ENCODE measurements at places on chromosomes 16 and 17. TPM values are rescaled to one million over a fixed set of nuclear protein-coding genes. Genes with fewer than 3 reads are reported as not detected.

The LRRC45 gene
- 18.7 TPM for total RNA-seq

- no peak for DNase-seq
Observed at GRCh38 chr16:840561-841454, 40.3 kb upstream of the GNG13 start.

GRCh38 chr17:10069301-10069700 lies 129.1 kb downstream of the GAS7 start:
- no peak for DNase-seq

DNA sequence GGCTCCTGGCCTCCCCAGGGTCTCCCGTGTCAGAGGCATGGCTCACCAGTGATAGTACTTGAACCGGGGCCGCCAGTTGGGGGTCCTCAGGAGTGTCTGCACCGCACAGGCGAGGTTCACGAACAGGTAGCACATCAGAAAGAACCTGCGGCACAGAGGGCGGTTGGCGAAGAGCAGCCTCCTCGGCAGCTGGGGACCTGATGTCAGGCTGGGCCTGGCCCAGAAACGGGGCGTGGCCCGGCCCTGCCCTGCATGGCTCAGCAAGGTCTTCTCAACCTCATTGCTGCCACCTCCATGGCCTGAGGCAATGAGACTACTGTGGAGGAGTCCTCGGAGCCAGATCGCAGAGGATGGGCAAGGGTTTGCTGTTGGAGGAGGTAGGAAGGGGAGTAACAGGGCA lies 4.1 kb upstream of the LCAT start:
- DNase-seq: no peak

DNA sequence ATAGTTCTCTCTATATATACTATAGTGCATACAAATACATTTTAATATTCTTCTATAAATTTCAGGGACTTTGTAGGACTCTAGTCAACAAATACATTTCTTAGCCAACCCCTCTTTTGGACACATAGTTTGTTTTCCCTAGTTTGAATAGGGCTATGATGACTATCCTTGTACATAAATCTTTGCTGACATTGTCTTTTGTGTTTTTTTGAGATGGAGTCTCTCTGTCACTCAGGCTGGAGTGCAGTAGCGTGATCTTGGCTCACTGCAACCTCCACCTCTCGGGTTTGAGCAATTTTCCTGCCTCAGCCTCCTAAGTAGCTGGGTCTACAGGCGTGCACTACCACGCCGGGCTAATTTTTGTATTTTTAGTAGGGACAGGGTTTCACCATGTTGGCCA lies 3.3 kb downstream of the ANKS4B start:
- DNase-seq: no peak

DNA sequence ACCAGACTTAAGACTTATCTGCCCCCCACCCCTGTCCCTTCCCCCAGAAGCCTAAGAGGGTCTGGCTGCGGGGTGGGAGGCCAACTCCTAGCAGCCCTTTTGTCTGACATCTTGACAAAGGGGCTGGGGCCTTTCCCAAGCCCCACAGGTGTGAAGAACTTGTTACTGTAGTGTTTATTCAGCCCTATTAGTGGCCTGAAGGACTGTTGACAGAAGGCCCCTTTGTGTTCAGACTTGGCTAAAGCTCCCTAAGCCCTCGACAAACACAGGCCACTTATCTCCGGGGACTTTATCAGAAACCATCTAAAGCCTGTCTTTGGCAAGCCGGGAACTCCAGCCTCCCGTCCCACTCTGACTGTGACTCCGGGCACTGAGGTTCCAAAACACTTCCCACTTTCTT lies 129.8 kb downstream of the NTN1 start:
- no peak for DNase-seq

GRCh38 chr16:3646348-3646920 lies 8.1 kb upstream of the DNASE1 start:
- peak; percentile 72 for DNase-seq

- no peak for DNase-seq
Observed at GRCh38 chr17:31841850-31842194, 17.2 kb downstream of the COPRS start.

- no peak for DNase-seq
Observed at GRCh38 chr17:59492091-59492451, 73.3 kb upstream of the DHX40 start.

DNA sequence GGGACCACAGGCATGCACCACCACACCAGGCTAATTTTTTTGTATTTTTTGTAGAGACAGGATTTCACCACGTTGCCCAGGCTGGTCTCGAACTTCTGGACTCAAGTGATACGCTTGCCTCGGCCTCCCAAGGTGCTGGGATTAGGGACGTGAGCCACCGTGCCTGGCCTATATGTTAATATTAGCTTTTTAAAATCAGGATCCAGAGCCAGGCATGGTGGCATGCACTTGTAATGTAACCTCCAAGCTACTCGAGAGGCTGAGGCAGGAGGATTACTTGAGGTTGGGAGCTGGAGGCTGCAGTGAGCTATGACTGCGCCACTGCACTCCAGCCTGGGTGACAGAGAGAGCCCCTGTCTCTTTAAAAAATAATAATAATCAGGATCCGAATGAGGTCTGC lies 8.5 kb upstream of the ADCY7 start:
- DNase-seq: no peak
